Natural killer cell treated with Interleukin-12 subunit alpha and Interleukin-12 subunit beta and Interleukin-15 and Interleukin-18, amount 100 ng/mL, for 72 hours (primary cell): ENCODE measurements at places on chromosomes 12 and 14. TPM values are rescaled to one million over a fixed set of nuclear protein-coding genes. Genes with fewer than 3 reads are reported as not detected.

PIK3C2G gene
- total RNA-seq, result not detected

VTI1B gene
- total RNA-seq, result 73.5 TPM

KLHL33 gene
- total RNA-seq, result 0.22 TPM

ARHGAP9 gene
- 154 TPM for total RNA-seq

TSPAN8 gene
- total RNA-seq, result not detected

FGF6 gene
- total RNA-seq, result not detected

GPR84 gene
- total RNA-seq, result 91.5 TPM

DNA sequence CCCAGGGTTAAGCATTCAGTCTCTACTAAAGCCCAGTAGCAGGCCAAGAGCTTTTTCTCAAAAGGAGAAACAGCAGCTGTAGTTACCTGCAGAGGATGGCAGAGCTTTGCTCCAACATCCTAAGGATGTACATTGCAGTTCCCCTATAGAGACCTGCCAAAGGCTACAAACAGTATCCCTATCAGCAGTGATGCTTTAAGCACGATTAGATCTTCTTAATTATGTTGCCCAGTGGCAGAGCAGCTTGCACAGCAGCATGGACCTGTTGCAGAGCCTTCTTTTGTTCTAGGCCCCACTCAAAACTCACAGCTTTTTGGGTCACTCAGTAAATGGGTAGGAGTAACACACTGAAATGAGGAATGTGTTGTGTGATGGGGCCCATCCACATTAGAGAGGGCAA is 46.4 kb upstream of the CRY1 start:
- H3K36me3 ChIP-seq, result no peaks in the 10 kb centered on the region
- no peak overlapping the region for H3K4me3 ChIP-seq
- DNase-seq, result no peak
- H3K4me1 ChIP-seq, result peaks cover 7% of the 10 kb centered on the region

DNA sequence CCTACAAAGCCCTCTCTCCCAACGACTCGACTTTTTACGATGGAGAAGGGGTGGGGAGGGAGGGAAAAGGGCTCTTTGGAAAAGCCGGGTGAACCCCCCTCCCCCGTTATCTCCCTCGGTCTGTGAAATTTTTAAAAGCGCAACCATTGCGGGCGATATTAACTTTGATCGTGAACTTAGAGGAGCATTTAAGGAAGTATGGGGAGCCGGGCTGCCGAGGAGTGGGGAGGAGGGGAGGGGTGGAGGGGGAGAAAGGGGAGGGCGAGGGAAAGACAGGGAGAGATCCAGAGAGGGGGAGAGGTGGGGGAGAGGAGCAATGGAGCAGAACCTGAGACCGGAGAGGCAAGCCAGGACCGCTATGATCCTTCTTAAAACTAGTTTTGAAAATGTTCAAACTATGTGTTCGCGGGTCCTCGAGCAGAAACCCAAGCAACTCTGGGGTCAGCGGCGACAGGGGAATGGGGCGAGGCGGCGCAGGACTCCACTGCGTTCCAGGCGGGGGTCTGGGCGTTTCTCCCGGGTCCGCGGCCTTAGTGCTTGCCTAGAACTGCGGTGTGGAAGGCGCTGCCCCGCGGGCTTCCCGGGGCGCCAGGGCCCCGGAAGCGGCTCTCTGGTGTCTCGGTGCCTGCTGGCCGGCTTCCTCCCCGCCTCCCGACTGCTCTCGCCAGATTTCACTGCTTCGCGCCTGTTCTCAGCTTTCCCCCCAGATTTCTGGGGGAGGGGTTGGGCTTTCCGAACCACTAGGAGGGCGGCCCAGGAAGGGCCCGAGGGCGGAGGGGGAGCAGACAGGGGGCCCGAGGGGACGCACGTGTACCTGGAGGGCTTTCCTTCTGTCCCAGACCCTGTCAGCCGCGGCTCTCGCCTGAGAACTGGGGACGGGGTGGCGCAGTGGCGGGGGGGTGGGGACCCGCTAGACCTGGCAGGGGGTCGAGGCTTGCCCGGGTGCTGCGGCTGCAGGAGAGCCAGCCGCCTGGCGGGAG is at the start of gene HOTAIR:
HOTAIR (minus strand) TSS at position 871 of the 980 bp plus-strand sequence.
- no peak within 1 kb of the TSS for H3K27ac ChIP-seq
- H3K4me1 ChIP-seq, result peaks cover 19% of the 10 kb centered on the region
- peak within 1 kb of the TSS; percentile 71 for H3K4me3 ChIP-seq
- peaks cover 81% of the 10 kb centered on the region for H3K27me3 ChIP-seq
- no peaks in the 10 kb centered on the region for H3K36me3 ChIP-seq

- DNase-seq, result no peak
- H3K27me3 ChIP-seq, result no peaks in the 10 kb centered on the region
- H3K4me1 ChIP-seq, result peaks cover 13% of the 10 kb centered on the region
- H3K27ac ChIP-seq, result no peak overlapping the region
Measured at GRCh38 chr12:46562625-46563225, 190.2 kb upstream of the SLC38A2 start.

DNA sequence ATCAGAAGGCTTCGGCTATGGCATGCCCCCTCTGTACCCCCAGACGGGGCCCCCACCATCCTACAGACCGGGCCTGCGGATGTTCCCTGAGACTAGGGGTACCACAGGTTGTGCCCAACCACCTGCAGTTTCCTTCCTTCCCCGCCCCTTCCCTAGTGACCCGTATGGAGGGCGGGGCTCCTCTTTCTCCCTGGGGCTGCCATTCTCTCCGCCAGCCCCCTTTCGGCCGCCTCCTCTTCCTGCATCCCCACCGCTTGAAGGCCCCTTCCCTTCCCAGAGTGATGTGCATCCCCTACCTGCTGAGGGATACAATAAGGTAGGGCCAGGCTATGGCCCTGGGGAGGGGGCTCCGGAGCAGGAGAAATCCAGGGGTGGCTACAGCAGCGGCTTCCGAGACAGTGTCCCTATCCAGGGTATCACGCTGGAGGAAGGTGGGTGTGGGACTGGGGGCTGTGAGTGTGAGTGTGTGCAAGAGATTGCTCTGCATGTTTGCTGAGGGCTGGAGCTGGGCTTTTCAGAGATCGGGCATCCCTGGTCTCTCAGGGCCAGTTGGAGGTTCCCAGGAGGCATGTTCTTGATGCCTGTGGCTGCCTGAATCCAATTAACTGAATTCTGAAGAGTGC is 8.6 kb downstream of the NFATC4 start:
- DNase-seq, result no peak
- no peaks in the 10 kb centered on the region for H3K36me3 ChIP-seq
- H3K4me1 ChIP-seq, result no peaks in the 10 kb centered on the region
- H3K4me3 ChIP-seq, result no peak overlapping the region
- peaks cover 4% of the 10 kb centered on the region for H3K27me3 ChIP-seq
- H3K27ac ChIP-seq, result no peak overlapping the region

DNA sequence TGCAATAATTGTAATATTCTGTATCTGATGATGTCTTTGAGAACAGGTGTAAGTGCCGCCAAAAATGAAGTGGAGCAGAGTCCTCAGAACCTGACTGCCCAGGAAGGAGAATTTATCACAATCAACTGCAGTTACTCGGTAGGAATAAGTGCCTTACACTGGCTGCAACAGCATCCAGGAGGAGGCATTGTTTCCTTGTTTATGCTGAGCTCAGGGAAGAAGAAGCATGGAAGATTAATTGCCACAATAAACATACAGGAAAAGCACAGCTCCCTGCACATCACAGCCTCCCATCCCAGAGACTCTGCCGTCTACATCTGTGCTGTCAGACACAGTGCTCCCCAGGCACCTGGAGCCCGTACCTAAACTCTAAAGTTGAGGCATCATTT is 268.7 kb downstream of the DAD1 start:
- H3K27ac ChIP-seq, result no peak overlapping the region
- H3K36me3 ChIP-seq, result no peaks in the 10 kb centered on the region
- H3K27me3 ChIP-seq, result peaks cover 10% of the 10 kb centered on the region
- peaks cover 6% of the 10 kb centered on the region for H3K4me1 ChIP-seq

GRCh38 chr12:31605531-31605930 is 14.6 kb upstream of the DENND5B start:
- no peak for DNase-seq
- no peak overlapping the region for H3K4me3 ChIP-seq
- no peak overlapping the region for H3K27ac ChIP-seq
- H3K4me1 ChIP-seq, result no peaks in the 10 kb centered on the region

DNA sequence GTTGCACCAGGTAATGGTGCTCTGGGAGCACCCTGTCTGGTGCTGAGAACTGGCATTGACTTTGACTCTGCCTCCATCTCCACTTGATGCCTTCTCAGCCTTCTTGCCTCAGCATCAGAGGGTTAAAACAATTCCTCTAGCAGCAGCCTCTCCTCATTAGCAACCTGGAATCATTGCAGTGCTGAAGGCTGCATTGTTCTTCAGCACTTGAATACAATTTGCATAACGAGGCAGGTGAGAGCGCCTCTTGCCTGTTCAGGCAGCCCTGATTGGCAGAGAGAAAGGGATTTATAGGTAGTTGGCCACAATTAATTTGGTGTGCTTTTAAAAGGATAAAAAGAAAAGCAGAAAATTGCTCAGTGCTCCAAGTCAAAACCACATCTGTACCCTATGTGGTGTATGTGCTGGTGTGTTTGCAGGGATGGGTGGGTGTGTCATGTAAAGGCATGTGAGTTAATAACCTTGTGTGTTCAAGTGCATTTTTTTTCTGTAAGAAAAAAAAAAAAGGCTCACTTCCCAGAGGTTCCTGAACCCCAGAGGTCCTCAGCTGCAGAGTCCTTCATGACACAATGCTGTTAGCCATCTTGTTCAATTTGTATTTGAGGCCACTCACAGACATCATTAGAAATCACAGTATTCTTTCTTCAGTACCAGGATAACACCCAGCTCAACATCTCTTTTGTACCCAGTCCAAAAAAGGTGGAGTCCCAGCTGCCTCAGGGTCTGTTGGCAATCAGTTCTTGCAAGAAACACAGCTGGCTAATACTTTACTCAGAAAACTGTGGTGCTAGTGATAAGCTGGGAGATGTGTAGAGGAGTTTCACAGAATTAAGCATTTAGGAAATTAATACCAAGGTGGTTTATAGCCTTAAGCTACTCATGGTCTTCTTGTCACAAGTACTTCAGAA is 385.6 kb downstream of the GRIN2B start:
- H3K4me1 ChIP-seq, result no peaks in the 10 kb centered on the region
- H3K4me3 ChIP-seq, result no peak overlapping the region
- DNase-seq, result no peak
- H3K36me3 ChIP-seq, result no peaks in the 10 kb centered on the region
- H3K27me3 ChIP-seq, result peaks cover 8% of the 10 kb centered on the region
- H3K27ac ChIP-seq, result no peak overlapping the region

DNA sequence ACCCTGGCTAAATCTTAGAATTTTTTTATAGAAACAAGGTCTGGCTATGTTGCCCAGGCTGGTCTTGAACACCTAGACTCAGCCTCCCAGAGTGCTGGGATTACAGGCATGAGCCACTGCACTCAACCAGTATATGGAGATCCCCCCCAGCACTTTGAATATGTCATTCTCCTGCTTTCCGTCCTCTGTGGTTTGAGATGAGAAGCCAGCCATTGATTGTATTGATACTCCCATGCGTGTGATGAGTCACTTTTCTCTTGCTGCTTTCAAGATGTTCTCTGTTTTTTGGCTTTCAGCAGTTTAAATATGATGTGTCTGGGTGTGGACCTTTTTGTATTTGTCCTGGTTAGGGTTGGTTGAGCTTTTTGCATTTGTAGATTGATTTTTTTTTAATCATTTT is 75.2 kb upstream of the DNM1L start:
- H3K36me3 ChIP-seq, result no peaks in the 10 kb centered on the region
- H3K4me3 ChIP-seq, result no peak overlapping the region
- peaks cover 11% of the 10 kb centered on the region for H3K27me3 ChIP-seq
- DNase-seq, result no peak
